RWPE1 (cell line): ENCODE measurements at places on chromosomes 2 and 18.
A peak's percentile ranks its signal among the peaks of the same experiment; 100 is the strongest.

- DNase-seq = no peak
Observed at GRCh38 chr2:56671973-56672569, 488.3 kb downstream of the CCDC85A start.

DNA sequence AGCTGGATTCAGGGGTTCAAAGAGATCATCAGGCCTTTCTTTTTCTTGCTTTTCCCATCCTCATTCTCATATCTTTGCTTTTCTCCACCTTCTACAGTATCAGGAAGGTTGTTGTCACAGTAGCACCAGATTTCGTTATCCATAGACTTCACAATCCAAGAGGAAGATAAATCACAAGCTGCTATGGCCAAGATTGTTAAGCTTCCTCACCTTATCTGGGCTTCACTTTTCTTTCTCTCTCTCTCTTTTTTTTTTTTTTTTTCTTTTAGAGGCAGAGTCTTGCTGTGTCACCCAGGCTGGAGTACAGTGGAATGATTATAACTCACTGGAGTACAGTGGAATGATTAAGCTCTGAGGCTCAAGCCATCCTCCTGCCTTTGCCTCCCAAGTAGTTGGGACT lies 93.5 kb downstream of the TTC27 start:
- DNase-seq = no peak

GRCh38 chr2:9228088-9228751 lies 21.6 kb downstream of the ASAP2 start:
- DNase-seq = no peak

DNA sequence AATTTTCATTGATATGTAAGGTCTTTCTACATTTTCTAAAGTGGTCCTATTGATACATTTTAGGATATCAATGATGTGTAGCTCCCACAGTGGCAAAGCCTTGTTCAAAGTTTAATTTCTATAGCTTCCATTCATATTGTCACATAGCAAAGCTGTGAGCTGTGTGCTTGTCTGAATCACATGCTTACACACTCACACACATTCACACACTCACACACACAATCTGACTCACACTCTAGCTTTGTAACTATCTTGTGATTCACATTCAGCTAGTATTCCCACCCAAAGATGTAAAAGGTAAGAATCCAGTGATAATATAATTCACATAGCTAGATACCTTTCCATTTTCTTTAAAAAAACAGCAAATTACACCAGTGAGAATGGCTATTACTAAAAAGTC lies 58.7 kb downstream of the MAPRE2 start:
- no peak for DNase-seq

GRCh38 chr18:34128436-34128835 lies 96.3 kb downstream of the NOL4 start:
- DNase-seq = no peak

GRCh38 chr18:10878703-10879102 lies 270.7 kb downstream of the PIEZO2 start:
- DNase-seq = no peak

DNA sequence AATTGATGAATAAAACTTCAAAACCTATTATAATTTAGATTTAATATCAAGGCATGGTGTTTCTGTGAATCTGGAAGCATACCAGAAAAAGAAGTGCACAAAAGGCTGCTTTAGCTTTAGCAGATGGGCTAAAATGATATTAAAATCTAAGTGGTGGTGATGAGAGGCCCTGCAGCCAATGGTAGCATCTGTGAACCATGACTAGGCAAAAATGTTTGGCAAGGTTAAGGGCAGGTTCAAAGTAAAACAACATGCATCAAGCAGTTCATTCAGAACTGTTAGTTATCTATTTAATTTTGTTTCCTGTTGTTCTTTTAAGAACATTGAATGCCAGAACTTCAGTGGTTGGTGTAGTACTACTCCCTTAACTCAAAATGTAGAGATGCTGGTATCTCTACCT lies 1736.9 kb upstream of the CELF4 start:
- DNase-seq = no peak

GRCh38 chr2:22079583-22079982 lies 955.8 kb downstream of the TDRD15 start:
- DNase-seq = no peak

DNA sequence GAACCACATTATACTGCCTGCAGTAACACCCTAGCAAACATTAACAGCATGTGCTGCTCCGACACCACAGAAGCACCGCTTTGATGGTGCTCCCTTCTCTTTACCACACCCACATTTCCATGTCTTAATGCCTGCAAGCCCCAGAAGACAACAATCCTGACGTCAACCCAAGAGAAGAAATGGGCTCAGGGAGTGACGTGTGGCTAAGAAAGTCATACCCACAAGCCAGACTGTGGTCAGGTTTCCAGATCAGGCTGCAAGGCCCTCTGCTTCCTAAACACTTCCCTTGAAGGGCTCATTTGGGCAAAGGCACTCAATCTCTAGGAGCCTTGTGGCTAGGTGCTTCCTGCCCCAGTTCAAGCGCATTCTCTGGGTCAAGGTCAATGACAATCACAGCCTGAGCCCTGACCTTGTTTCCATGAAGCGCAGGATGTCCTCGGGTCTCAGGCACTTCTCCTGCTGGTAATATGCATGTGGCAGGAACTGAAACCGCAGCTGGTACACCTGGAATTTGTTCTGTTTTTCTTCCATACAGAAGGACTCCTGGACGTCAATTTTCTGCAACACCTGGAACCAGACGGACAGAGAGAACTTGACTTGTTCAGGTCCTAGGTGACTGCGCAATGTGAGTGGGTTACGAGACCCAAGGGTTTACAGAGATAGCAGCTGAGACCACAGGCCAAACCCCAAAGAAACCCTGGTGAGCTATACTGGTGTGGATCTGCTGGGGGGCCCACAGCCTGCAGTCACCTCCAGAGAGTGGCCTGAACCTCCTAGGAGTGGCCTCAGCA lies 67.2 kb downstream of the POLR1A start:
- no peak for DNase-seq

GRCh38 chr2:204795156-204795555 lies 249.9 kb downstream of the PARD3B start:
- no peak for DNase-seq

- no peak for DNase-seq
Observed at GRCh38 chr18:44700652-44701051, 20.0 kb downstream of the SETBP1 start.

- DNase-seq = no peak
Observed at GRCh38 chr2:233817361-233817911, 36.9 kb downstream of the HJURP start.

GRCh38 chr2:113061241-113061640 lies 2.2 kb downstream of the IL36RN start:
- no peak for DNase-seq

DNA sequence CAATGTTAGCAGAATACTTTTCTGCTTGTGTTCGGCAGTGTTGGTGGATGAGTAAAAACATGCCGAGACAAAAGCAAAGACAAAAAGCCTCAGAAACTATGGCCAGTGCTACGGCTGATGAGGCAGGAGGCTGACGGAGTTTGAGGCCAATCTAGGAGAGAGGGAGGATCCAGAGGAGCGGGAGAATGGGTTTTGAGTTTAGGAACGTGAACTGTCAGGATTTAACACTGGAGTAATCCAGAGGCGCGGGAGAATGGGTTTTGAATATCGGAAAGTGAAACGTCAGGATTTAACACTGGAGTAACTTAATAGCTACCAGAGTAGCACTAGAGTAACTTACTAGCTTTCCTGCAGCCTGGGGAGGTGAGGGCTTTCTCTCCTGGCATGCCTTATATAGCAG lies 37.4 kb downstream of the LYPD6B start:
- no peak for DNase-seq

- no peak for DNase-seq
Observed at GRCh38 chr2:174145827-174146226, 102.5 kb downstream of the OLA1 start.

DNA sequence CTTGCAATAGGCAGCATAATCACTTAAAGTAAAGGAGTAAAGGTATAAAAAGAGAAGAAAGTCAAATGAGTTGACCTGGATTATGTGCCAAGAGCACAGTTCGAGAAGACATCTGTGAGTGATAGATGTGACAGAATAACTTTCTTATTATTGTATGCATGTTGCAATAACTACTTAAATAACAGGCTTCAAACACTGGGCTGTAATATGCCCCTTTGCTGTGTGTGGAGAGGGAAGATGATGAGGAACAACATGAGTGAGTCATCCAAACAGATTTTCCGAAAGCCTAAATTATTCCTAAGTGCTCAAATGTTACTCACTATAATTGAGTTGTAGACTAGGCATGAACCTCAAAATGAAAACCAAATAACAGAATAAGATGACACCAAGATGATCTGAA lies 328.1 kb downstream of the EXOC6B start:
- DNase-seq = no peak

GRCh38 chr2:234098681-234099080 lies 48.2 kb downstream of the SPP2 start:
- DNase-seq = no peak

GRCh38 chr2:167181134-167181533 lies 292.9 kb downstream of the XIRP2 start:
- DNase-seq = peak; percentile 33

- DNase-seq = peak; percentile 60
Observed at GRCh38 chr2:230472621-230473018, 56.6 kb downstream of the SP100 start.

- no peak for DNase-seq
Observed at GRCh38 chr2:12389344-12390045, 327.2 kb upstream of the TRIB2 start.

- peak; percentile 84 for DNase-seq
Observed at GRCh38 chr2:75602724-75603342, 42.1 kb upstream of the EVA1A start.

DNA sequence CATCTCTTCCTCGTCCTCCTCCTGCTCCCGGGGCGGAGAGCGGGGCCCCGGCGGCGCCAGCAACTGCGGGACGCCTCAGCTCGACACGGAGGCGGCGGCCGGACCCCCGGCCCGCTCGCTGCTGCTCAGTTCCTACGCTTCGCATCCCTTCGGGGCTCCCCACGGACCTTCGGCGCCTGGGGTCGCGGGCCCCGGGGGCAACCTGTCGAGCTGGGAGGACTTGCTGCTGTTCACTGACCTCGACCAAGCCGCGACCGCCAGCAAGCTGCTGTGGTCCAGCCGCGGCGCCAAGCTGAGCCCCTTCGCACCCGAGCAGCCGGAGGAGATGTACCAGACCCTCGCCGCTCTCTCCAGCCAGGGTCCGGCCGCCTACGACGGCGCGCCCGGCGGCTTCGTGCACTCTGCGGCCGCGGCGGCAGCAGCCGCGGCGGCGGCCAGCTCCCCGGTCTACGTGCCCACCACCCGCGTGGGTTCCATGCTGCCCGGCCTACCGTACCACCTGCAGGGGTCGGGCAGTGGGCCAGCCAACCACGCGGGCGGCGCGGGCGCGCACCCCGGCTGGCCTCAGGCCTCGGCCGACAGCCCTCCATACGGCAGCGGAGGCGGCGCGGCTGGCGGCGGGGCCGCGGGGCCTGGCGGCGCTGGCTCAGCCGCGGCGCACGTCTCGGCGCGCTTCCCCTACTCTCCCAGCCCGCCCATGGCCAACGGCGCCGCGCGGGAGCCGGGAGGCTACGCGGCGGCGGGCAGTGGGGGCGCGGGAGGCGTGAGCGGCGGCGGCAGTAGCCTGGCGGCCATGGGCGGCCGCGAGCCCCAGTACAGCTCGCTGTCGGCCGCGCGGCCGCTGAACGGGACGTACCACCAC lies 2.1 kb downstream of the GATA6 start:
- no peak for DNase-seq

- DNase-seq = peak; percentile 21
Observed at GRCh38 chr2:147331790-147332419, 512.9 kb upstream of the ACVR2A start.

DNA sequence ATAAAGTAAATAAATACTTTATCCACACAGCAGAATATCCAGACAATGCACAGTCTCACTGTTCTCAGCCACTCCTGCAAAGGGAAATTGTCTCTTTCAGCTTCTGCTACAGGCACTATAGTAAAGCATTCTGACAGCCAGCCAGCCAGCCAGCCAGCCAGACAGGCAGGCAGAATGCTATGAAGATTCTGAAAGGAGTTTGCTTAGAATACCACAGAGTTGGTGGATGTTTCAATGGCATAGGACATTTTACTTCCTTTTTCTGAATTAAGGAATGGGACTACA lies 116.1 kb upstream of the CYP26B1 start:
- DNase-seq = no peak

- DNase-seq = no peak
Observed at GRCh38 chr2:181575650-181576025, 81.3 kb downstream of the CERKL start.

DNA sequence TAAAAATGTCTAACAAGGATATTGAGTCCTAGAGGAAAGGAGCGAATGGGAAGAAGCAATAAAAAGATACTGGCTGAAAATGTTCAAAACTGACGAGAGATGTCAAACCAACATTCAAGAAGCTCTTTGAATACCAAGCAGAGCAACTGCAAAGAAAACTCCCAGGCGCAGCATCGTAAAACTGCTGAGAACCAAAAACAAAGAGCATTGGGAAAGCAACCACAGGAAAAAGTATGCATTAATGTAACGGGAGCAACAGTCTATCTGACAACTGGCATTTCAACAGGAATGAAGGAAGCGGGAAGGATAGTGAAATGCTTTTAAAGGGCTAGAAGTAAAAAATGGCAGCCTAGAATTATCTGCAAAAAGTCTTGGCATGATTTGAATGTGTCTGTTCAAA lies 53.1 kb downstream of the ADCY3 start:
- DNase-seq = no peak

GRCh38 chr2:12105180-12105579 lies 358.7 kb downstream of the LPIN1 start:
- no peak for DNase-seq

DNA sequence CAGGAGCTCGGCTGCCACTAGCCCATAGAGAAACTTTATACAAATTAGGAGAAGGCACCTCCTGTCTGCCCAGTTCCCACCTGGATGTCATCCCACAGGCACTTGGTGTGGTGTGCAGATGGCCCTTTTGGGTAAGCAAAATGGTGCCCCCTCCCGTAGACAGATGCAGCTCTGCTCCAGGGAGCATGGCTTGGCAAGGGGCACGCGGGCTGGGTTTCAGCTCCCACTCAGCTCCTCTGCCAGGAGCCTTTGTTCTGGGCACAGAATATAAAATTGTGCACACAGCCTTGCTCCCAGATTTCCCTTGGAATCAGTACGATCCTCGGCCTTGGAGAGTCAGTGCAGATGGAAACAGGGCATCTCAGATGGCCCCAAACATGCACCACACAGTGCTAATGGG lies 20.3 kb upstream of the KCNF1 start:
- no peak for DNase-seq

DNA sequence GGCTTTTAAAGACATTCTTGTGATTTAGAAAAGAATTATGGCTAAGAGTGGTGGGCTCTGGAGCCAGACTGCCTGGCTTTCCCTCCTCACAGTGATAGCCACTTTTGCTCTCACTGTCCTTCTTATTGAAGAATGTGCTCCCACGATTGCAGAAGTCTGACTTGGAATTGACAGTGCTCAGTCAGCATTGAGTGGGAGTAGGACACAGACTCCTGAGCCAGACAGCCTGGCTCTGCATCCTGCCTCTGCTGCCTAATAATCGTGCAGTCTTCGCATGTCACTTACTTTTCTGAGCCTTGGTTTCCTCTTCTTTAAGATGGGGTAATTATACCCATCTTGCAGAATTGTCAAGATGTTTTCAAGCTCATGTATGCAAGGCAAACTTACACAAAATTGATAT lies 23.3 kb downstream of the SPATS2L start:
- DNase-seq = no peak

GRCh38 chr2:97770445-97770844 lies 57.1 kb downstream of the ZAP70 start:
- DNase-seq = no peak

GRCh38 chr18:12106471-12106870 lies 12.8 kb downstream of the ANKRD62 start:
- DNase-seq = no peak

GRCh38 chr2:110770404-110770958 lies 38.1 kb downstream of the ACOXL start:
- no peak for DNase-seq

GRCh38 chr18:48842259-48843061 lies 108.3 kb downstream of the SMAD7 start:
- no peak for DNase-seq
